ENCODE measurements at places on chromosomes 12 and 14. TPM values are rescaled to one million over a fixed set of nuclear protein-coding genes. Genes with fewer than 3 reads are reported as not detected.

MNAT1 gene
- polyA plus RNA-seq: 50.7 TPM

- no peak for DNase-seq
Measured at GRCh38 chr12:21111732-21112131, 19.3 kb upstream of the SLCO1B1 start.

DNA sequence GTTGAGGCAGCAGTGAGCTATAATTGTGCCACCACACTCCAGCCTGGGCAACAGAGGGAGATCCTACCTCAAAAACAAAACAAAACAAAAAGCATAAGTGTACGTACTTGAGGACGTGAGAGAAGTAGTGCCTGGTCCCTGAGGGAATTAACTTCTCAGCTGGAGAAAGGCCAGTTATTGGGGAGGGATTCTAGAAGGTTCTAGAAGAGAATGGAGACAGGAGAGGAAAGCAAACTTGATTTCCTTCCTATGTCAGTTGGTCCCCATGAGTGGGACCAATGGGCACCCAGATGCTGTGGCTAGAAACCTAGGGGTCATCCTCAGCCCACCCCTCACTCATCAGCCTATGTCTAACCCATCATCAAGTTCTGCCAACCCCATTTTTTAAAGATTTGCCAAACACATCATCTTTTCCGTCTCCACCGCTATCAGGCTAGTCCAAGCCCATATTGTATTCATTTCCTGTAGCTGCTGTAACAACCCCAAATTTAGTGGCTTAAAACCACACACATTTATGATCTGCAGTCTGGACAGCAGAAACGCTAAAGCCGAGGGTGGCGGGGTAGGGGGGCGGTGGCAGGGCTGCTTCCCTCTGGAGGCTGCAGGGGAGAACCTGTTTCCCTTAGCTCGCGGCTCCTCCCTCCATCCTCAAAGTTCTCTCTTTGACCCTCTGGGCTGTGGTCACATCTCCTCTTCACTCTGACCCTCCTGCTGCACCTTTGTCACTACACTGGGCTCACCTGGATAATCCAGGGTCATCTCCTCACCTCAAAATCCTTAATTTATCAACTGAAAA, 7.2 kb upstream of the RBM19 start:
- DNase-seq: no peak

DNA sequence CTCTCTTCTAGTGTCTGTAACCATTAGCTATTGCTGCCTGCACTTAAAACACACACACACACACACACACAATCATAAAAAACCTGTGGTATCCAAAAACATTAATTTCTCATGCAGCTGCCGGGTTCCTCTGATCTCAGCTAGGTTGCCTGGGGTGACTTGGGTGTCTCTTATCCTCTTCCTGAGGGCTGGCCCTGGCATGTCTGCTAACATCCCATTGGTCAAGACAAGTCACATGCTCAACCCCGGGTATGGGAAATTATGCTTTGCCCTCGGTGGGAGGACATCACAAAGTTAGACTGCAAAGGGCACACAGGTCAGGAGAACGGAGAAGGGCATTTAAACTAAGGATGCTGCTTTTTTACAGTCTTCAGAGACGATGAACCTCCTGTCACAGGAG, 55.7 kb downstream of the TRPV4 start:
- no peak for DNase-seq

TMEM116 gene
- polyA plus RNA-seq: 11.9 TPM

GRCh38 chr14:80211153-80212022, at the start of gene DIO2:
Gene DIO2 (minus strand): TSS chr14:80211504. CDS start chr14:80211472, 32 bp downstream.
- DNase-seq: no peak

- no peak for DNase-seq
Measured at GRCh38 chr12:6205761-6206160, 5.6 kb downstream of the CD9 start.

LTBP2 gene
- 6.2 TPM for polyA plus RNA-seq

DNA sequence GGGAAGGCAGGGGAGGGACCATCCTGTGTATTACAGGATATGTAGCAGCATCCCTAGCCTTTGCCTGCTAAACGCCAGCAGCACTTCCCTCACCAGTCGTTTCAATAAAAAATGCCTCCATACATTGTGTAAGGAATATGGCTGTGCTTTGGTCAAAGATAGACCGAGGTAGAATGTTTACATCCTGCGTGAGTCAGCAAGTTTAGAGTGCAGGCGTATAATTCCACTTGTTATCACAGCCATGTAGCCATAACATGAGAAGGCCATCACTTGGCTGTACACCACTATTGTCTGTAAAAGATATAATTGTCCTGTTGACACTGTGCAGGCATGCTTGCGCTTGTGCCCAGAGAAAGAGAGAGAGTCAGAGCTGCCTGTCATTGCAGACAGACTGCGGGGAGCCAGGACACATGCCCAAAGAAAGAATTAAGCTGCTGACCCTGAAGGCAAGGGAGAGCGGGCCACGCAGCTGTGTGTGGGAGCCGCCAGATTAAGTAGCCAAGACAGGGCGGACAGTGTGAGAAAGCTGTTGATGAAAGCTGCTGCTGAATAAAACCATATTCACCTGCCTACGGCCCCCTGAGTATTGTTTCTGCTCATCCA, 68.4 kb downstream of the CRACR2A start:
- peak; percentile 16 for DNase-seq

OTX2 gene
- not detected for polyA plus RNA-seq

GRCh38 chr12:97778111-97778510, 315.5 kb downstream of the RMST start:
- no peak for DNase-seq

DNA sequence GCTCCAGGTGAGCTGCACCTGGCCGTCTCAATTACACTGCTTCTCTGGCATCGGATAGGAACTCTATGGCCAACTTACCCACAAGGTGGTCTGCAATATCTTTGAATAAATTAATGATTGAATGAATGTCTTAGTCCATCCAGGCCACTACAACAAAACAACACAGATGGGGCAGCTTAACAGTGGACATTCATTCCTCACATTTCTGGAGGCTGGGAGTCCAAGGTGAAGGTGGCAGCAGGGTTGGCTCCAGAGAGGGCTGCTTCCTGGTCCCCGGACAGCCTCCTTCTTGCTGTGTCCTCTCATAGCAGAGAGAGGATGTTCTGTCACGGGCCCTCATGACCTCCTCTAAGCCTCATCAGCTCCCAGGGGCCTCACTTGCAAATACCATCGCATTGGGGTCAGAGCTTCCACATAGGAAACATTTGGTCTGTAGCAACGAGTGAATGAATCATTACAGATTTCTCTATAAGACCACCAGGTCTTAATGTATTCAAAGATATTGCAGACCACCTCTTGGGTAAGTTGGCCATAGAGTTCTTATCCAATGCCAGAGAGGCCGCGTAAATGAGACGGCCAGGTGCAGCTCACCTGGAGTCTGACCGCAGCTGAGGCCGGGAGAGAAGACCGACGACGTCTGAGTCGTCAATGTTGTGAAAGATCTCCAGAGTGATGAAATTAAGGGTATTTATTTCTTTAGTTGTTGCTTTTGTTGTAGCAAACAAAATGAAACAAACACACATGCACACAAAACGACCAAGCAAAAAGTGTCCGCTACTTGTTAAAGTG, 182.7 kb upstream of the C14orf180 start:
- DNase-seq: no peak

RNU4-1 gene
- not detected for polyA plus RNA-seq

NGB gene
- not detected for polyA plus RNA-seq

PDE6H gene
- polyA plus RNA-seq: not detected

GRCh38 chr12:22002430-22002829, 43.6 kb upstream of the CMAS start:
- no peak for DNase-seq

DNA sequence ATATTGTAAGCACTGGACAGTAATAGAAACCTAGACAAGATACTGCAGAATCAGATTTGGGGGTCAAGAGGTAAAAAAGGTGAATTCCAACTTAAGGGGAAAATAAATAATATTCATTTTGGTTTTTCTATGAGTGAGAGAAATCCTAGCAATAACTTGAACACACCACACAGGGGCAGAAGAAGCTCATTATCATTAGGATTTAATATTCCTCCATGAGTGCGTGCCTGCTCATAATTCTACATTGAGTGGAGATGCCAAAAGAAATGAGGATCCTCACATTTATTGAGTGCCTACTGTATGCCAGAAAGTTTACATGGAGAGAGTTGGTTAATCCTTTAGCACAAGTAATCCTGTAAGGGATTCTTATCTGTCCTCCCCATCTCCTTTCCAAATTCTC, 40.5 kb upstream of the C14orf132 start:
- no peak for DNase-seq

GRCh38 chr12:470133-470532, 10.4 kb downstream of the B4GALNT3 start:
- DNase-seq: no peak

- DNase-seq: peak; percentile 13
Measured at GRCh38 chr12:8572507-8572906, 31.8 kb upstream of the CLEC4E start.

- DNase-seq: peak; percentile 72
Measured at GRCh38 chr14:103057028-103057371, 349 bp downstream of the CDC42BPB start.

CMKLR1 gene
- polyA plus RNA-seq: 3.3 TPM

ULK1 gene
- polyA plus RNA-seq: 18.0 TPM

SDSL gene
- polyA plus RNA-seq: 1.3 TPM

- no peak for DNase-seq
Measured at GRCh38 chr14:69485701-69486100, 1.2 kb downstream of the PLEKHD1 start.

SIX4 gene
- 21.5 TPM for polyA plus RNA-seq

MUCL1 gene
- not detected for polyA plus RNA-seq

DNA sequence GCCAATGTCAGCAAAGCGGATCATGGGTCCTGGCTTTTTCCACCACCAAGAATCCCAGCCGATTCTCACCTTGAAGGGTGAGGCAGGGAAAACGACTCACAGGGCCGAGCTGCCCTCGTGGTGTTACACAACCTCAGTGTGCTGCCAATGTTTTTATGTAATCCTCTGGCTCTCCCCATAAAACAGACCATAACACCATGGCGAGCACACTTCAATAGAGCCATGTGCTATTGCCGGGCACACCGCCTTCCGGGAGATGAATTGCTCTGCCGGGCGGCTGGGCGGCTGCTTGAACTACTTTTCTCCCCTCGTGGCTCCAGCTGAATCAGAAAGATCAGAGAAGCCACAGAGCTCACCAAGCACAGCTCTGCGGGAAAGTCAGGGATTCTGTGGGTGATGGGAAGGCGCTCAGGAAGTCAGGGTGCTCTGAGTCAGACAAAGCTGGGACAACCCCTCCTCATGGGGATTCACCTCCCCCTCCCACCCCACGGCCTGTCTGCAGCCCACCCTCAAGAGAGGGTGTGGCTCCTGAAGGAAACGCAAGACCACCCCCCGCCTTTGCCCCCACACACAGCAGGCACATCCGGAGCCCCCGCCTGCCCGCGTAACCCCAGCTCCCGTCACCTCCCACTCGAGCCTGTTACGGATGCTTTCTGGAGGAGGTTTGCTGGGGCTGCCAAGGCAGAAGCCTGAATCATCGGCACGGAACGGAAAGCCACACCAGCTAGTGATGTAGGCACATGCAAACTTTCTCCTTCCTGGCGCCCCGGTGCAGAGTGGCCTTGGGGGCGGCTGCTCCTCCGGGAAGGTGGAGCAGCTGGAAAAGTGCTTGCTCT, 1.8 kb downstream of the GALNT9 start:
- DNase-seq: no peak

GRCh38 chr14:71181215-71182003, 274.1 kb downstream of the PCNX1 start:
- DNase-seq: no peak

GRCh38 chr14:60773558-60773957, 39.0 kb downstream of the MNAT1 start:
- DNase-seq: no peak

DNA sequence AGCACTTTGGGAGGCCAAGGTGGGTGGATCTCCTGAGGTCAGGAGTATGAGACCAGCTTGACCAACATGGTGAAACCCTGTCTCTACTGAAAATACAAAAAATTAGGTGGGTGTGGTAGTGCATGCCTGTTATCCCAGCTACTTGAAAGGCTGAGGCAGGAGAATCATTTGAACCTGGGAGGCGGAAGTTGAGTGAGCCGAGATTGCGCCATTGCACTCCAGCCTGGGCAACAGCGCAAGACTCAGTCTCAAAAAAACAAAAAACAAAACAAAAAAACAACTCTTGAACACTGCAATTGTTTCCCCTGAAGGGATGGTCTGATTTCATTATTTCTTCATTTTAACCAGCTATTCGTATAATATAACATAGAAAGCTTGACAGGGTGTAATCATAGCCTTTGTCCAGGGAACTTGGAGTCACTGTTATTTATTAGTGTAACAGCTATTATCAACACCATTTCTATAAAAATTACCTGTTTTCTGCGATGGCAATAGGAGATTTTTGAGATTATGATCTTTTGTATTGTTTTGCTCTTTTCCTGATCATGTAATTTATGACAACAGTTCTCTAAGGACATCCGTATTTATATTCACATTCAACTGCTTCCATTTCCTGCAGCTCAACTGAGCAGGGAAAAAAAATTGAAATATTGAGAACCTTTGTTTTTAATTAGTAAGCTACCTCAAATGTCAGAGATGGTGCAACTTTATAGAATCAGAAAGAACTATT, 94.7 kb downstream of the DIP2B start:
- no peak for DNase-seq

- DNase-seq: peak; percentile 88
Measured at GRCh38 chr12:54229624-54230212, 40.9 kb upstream of the SMUG1 start.

DNA sequence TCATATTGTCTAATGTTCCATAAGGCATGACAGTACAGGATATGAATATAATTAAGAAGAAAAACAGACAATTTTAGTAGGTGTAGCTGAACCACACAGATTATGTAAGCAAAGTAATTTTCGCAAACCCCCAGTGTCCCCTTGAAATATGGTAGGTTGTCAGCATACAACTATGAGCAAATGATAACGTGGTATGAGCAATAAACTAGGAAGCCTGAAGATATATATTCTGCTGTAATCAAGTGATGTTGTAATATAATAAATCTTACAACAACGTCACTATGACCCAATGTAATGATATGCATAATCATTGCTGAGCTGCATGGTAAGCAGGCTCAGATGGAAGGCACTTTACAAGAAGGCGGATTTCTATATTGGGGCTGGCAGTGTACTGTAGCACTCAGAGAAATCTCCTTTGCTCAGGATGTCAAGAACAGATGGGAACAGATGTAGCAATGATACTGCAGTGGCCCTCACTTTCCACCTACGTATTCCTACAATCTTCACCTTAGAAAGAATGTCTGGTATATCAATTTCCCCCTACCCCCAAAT, 47.8 kb upstream of the MYF6 start:
- no peak for DNase-seq

CD9 gene
- 102 TPM for polyA plus RNA-seq

AGAP2 gene
- polyA plus RNA-seq: 6.3 TPM

EPS8 gene
- polyA plus RNA-seq: 38.2 TPM

PCNX4 gene
- 55.8 TPM for polyA plus RNA-seq

- no peak for DNase-seq
Measured at GRCh38 chr14:92503756-92504491, 9.7 kb upstream of the RIN3 start.

OAS1 gene
- polyA plus RNA-seq: 3.4 TPM

GRCh38 chr12:49541140-49541861, 2.5 kb downstream of the KCNH3 start:
- DNase-seq: no peak

DNA sequence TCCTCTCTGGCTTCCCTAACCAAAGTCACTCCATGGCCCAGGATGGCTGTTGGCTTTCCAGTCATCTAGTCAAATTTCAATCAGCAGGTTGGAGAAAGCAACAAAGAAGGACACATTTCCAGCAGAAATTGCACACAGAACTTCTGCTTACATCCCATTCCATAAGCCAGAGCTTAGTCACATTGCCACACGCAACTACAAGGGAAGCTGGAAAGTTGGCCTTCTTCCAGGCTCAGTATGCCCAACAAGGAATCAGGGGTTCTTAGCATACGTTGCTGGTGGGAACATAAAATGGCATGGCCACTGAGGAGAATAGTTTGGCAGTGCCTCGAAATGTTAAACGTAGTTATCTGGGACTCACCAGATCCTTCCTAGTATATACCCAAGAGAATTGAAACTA, 9.3 kb upstream of the APPL2 start:
- no peak for DNase-seq
